ENCODE measurements at places on chromosomes 6 and 20.

DNA sequence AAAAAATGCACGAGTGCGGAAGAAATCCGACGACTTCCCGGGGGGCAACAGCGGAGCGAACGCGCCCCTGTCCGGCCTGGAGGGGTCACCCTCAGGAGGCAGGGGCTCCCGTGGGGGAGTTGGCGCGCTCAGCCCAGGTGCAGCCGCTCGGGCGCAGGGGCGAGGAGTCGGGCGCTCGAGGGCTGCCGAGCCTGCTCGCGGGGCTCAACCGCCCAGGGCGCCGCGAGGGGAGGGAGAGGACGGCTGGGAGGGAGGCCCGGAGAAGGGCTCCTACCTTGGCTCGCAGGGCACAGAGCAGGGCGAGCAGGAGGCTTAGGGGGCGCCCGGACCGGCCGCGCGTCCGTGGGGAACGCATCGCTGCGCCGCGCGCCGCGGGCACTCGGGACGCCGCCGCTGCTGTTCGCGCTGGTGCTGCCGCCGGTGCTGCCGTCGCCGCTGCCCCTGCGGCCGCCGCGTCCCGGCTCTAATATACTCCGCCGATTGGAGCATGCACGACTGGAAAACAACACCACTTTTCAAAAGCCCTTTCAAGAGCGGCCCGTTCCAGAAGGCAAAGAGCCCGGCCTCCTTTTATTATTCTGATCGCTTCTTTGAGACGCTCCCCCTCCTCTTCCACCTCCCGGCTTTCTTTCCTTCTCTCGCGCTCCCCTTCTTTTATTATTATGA lies 490 bp downstream of the JAG1 start:
- no peak for DNase-seq

DNA sequence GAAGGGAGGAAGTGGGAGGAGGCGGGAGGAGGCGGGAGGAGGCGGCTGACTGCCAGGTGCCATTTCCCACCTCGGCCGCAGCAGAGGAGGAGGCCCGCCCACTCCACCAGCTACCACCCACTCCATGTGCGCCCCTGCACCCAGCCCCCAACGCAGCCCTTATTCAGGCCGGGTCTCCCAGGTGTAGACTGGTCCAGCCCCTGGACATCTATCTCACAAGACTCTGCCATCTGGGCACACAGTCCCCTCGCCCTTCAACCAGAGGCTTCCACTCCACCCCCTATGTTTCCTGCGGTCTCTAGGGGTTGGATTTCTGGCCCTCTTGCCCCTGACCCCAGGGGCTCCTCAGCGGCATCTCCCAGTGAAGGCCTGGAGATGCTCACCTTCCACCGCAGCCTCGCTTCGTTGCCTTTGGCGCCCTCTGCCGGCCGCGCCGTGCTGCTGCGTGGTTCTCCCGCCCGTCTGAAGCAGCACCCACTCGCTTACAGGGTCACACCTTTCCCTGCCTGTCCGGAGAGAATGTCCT lies 32.6 kb upstream of the FAM83D start:
- peak; percentile 74 for DNase-seq

DNA sequence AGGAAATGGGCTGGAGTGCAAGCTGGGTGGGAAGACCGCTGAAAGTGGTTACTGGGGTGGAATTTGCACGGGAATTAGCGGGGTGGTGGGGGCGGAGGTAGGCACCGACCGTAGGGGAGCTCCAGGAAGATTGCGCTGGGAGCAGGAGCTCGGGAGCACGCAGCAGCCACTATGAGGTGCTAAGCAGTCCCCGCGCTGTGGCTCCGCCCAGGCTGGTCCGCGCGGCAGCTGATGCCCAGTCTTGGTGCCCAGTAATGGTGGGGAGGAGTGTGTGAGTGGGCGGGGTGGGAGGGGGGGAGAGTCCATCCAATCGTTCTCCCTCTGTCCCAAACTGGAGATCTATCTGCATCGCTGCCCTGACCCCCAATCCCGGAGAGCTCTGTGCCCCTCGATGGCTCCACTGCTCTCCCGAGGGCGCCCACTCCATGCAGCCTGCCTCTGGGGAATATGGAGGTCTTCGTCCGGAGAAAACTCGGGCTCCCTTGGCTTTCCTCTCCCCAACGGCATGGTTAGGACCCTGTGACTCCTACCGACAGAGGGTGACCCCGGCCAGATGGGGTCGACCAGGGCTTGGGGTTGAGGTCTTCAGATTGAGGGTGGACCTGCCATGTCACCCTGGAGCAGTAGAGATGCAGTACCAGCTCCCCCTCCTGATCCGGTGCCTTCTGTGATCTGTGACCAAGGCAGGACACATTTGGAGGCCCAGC lies 5.3 kb downstream of the TP53TG5 start:
- no peak for DNase-seq

DNA sequence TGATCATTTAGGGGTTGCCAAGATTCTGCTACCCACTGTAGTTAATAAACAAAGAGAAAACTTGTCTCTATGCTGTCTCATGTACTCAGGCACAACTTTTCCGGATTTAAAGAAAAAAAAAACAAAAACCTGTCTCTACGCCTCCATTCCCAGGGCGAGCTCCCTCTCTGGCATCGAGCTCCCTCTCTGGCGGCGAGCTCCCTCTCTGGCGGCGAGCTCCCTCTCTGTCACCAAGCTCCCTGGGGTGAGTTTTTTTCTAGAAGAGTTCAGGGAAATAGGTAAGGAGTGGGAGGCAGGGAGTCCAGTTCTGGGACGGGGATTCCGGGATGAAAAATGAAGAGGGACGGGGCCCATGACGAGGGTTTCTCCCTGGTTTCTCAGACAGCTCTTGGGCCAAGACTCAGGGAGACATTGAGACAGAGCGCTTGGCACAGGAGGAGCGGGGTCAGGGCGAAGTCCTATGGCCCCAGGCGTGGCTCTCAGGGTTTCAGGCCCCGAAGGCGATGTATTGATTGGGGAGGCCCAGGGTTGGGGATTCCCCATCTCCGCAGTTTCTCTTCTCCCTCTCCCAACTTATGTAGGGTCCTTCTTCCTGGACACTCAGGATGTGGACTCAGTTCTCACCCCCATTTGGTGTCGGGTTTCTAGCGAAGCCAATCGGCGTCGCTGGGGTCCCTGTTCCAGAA lies 16.5 kb upstream of the HLA-A start:
- no peak for DNase-seq

GRCh38 chr20:2210646-2211552 lies 84.9 kb upstream of the TGM3 start:
- DNase-seq: no peak
